Activated T-cell treated with anti-CD3 and anti-CD28 coated beads for 4 hours (primary cell): ENCODE measurements at places on chromosomes 7 and 10.

DNA sequence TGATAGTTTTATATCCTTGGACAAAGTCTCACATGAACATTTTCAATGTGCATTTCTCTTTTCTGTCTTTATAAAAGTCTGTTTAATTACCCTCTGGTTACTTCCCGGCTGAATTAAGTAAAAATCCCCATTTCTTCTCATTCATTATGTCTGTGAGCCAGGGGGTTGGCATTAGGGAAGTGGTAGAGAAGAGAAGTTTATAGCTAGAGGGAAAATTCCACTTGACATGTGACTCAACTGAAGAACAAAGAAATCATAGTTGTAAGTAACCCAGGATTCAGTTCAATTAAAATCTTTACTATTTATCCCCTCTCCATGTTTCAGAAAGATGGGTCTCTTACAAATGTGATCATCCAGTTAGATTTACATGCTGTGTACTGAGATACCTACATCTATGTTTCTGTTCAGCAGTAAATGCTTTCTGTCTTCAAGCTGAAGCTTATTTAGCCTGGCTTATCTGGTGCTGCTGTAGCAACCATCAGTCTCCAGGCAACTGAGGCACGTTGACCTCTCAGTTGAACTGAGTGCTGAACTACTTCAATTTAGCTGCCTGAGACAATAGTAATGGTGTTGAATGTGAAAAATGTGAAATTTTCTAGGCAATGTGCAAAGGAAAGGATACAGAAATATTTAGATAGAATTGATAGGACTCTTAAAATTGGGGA, 181.6 kb downstream of the MLLT10 start:
- DNase-seq, result no peak

- peak; percentile 11 for DNase-seq
These were observed 20.7 kb downstream of the COX15 start for GRCh38 chr10:99711129-99711719.

- no peak for DNase-seq
These were observed 286.6 kb downstream of the BMPER start for GRCh38 chr7:34191771-34192479.

GRCh38 chr7:123746931-123747488, 1.8 kb downstream of the WASL start:
- no peak for DNase-seq

DNA sequence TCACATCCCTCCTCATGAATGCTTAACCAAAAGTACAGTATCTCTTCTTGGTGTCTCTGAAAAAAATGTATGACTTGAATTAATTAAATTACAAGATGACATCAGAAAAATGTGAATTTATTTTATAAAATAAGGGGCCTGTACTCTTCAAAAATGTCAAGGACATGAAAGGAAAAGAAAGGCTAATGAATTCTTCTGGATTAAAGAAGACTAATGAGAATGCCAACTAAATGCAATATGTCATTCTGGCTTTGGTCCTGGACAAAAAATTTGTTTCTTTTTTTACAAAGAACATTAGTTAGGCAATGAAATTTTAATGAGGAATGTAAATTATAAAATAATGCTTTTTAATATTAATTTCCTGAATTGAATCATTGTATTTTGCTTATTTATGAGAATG, 1125.7 kb downstream of the DNAJB9 start:
- DNase-seq, result no peak

DNA sequence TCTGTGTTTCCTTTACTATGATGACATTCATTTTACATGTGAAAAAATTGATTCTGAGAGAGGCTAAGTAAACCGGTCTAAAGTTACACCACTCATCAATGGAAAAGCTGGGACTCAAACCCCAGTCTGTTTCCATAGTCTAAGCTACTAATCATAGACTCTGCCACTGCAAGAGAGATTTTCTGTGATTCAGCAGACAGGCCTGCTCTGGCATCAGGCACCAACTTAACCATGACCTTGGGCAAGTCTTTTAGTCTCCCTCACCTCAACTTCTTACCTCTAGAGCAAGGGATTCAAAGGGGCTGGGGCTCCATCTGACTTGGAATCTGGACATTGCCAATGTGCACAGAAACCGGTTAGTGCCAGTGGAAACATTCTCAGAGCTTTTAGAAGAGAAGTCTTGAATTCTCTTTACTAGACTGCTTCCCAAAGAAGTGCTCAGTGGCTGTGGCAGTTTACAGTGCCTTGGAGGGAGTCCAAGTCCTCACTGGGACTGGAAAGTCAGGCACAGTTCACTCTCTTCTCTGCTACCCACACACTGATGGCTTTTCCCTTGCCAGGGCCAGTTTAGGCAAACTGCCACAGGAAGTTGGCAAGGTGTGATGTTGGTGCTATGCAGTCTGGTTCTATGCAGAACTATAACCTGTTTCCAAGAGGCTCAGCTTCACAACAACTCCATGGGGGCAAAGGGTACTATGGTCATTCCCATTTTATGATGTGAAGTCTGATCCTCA, 4.5 kb upstream of the BLNK start:
- DNase-seq, result no peak

GRCh38 chr10:18400201-18400905, 251.0 kb downstream of the NSUN6 start:
- DNase-seq, result no peak

DNA sequence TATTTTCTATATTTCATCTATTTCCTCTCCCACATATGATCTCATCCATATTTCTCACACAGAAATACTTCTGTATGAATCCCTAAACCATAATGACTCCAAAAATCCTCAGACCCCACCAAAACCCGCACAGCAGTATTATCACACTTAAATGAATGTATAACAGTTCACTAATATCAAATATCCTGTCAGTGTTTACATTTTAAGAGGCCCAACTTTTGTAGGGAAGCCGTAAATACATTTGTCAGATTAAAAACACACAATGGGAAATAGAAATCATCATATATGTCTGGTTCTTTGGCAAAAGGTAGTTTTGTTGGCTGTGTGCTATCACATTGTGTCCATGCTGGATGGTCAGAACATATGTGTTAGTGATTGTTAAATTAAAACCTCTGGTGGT, 4.2 kb downstream of the AUTS2 start:
- DNase-seq, result no peak

DNA sequence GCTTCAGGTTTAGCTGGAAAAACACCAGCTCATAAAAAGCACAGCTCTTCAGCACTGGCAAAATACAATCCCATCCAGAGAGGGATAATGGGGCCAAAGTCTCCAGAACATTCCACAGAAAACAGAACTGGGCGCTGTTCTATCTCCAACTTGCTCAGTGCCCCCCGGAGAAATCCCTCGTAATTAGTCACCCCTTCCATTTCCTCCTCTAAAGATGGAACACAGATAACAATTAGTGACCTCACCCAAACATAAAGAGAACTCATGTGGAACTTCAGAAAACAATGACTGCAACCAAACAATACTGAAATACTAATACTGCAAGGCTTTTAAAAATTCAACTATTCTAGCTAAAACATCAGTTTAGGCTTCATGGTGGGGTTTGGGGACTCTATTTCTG, 46.3 kb downstream of the KIAA1549 start:
- DNase-seq, result no peak

- DNase-seq, result no peak
These were observed 965.5 kb downstream of the GRID1 start for GRCh38 chr10:85400981-85401695.

DNA sequence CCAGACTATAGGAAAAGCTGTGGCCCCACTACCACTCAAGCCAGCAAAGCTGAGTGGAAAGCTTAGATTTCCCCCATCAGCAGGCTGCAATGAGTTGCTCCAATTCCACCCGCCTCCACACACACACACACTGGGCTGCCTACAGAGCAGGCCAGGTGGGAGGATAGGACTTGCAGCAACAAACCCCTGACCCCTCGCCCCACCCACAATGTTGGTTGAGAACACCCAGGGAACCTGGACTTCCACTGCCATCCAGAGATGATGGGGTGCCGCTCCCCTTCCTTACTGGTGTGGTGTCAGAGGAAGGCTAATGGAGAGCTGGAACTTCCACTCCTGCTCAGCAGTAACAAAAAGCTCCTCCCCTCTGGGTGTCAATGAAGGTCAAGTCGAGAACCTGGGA, 16.8 kb upstream of the PLEKHA1 start:
- DNase-seq, result no peak

GRCh38 chr10:14645239-14645960, 129.3 kb downstream of the FAM107B start:
- DNase-seq, result no peak

DNA sequence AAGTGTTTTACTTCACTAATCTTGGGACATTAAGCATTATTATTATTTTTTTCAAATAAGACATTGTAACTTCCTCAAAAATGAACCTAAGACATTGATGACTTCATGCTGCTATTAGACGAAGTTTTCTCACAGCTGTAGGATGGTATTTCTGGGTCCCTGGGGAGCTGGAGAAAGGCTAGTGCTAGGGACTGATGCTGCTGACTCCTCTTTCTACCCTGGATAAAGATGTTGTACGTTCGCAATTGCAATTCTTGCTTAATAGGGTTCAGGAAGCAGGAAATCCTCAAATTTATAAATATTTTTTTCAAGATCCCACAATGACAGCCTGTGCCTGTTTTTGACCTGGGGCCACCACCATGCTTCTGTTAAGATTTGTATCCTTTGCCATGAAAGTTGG, 526.0 kb downstream of the CCSER2 start:
- DNase-seq, result no peak

DNA sequence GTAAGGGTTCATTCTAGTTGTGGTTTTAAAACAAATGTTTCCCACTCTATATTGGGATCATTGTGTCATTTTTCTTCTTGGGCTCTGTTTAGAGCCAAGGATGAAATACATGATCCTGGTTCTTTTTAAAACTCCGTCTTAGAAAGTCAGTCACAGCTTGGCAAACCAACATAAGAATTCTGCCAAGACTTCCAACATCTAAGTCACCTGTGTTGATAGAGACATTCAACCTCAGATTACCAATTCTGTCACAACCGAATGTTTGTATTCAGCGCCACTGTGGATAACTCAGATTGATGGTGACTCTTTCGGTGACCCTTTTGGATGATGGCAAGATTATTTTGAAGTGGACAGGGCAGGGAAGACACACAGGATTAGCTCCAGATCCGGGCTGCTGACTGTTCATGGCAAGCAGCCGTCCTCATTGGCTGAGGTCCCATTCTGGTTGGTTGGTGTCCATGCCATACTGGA, 255.4 kb downstream of the ARHGAP21 start:
- DNase-seq, result no peak

GRCh38 chr7:52270301-52270700, 765.1 kb upstream of the POM121L12 start:
- DNase-seq, result no peak

GRCh38 chr10:128530301-128530700, 404.1 kb upstream of the MKI67 start:
- DNase-seq, result no peak

DNA sequence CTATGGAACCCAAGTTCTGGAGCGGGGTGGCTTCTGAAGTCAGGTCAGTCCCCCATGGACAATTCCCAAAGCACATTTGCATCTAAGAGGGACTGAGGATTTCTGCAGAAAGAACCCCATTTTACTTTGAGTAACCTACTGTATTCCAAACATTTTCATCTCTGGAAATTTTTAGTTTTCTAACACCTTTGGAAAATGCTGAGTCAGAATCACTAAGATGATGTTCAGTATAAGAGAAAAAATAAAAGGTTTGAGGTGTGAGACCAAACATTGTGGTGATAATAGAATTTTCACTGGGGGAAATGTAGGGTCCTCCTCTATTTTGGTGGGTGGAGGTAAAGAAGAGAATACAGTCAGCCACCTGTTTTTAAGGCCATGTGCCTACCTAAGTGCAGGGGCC, 227.1 kb downstream of the LRMDA start:
- DNase-seq, result no peak

DNA sequence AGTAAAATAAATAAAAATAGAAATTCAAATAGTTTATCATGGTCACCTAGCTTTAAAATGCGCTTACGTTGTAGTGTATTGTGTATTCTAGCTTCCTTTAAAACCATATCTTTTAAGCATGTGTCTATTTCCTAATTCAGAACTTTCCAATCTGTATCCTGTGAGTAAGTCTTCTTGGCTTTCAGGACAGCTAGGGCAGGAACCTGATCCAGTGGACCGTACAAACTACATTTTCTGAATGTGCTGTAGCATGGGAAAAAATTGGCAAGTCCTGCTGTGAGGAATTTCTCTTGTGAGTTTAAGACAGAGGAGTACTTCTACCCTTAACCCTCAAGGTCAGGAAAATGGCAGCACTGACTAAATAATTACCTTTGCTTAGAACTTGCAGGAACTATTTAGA, 12.1 kb downstream of the OPN1SW start:
- no peak for DNase-seq

DNA sequence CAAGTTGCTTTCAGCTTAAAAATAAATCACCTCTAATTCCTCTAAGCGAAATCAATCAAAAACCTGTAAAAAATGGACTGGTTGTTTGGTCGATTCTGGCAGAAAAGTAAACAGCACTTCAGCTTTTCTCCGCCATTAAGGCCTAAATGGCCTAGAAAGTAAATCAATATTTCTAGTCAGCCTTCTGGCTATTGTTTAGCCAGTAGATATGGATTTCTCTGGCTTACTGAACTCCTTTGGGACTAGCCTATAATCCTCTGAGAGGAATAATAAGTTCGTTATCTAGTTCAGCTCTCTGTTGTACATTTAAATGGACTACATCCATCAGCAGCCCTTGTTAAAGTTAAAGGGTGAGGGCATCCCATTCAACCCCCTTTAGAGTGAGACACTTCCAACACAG, 400.1 kb upstream of the ETV1 start:
- DNase-seq, result no peak

DNA sequence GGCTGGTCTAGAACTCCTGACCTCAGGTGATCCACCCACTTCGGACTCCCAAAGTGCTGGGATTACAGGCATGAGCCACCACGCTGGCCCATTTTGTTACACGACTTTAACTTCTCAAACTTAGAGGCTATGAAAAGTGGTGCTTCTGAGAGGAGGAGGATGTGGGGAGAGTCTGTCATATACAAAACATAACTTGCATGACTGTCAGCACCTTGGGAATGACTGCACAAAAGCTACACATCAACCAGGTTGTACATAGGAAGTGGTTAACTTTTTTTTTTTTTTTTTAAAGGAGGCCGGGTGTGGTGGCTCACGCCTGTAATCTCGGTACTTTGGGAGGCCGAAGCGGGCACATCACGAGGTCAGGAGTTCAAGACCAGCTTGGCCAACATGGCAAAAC, 43.4 kb upstream of the GSDME start:
- no peak for DNase-seq

- no peak for DNase-seq
These were observed 38.1 kb downstream of the ADAP1 start for GRCh38 chr7:916291-916941.

GRCh38 chr7:45582136-45582749, 8.1 kb downstream of the ADCY1 start:
- DNase-seq, result no peak

DNA sequence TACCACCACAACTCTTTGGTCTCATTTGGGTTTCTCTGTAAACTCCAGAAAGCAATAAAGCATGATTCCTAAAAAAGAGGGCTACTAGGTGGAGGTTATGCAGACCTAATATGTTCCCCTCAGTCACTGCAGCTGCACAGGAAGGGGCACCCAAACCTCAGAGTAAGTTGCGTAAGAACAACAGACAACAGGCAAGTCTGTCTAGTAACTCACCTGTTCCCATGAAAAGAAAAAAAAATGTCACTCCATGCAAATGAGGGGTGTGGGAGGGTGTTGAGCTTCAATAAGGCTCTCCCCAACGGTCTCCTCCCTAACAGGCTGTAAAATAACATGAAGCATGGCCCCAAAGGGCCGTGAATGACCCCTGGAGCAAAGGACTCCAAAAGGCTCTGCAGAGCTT, 461.4 kb downstream of the KCNMA1 start:
- DNase-seq, result no peak
